ENCODE measurements at places on chromosomes 1 and 21.

- no peak for DNase-seq
Measured at GRCh38 chr1:40450495-40451237, 390 bp downstream of the ZFP69B start.

GRCh38 chr1:216224233-216224632 lies 199.0 kb downstream of the USH2A start:
- DNase-seq = no peak

GRCh38 chr1:78079580-78079979 lies 33.8 kb downstream of the GIPC2 start:
- DNase-seq = no peak

GRCh38 chr1:33099290-33100118 lies 18.6 kb downstream of the AZIN2 start:
- DNase-seq = no peak

DNA sequence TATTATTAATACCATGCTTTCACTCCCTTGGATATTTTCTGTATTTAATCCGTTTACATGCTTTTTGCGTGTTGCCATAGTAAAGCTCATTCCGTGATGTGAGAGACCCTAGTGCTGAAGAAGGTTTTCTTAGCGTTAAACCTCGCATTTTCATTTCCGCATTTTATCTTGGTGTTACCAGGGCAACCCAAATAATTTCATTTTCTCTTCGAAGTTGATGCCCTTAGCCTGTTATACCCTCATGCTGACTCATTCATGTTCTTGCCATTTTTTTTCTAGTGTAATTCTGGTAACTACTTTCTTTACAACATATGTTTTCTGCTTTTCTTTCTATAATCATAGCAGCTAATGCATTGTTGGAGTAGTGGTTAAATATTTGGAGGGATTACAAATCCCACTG lies 37.2 kb downstream of the LRRC8C start:
- DNase-seq = no peak

GRCh38 chr1:44662683-44663030 lies 11.6 kb downstream of the TMEM53 start:
- no peak for DNase-seq

DNA sequence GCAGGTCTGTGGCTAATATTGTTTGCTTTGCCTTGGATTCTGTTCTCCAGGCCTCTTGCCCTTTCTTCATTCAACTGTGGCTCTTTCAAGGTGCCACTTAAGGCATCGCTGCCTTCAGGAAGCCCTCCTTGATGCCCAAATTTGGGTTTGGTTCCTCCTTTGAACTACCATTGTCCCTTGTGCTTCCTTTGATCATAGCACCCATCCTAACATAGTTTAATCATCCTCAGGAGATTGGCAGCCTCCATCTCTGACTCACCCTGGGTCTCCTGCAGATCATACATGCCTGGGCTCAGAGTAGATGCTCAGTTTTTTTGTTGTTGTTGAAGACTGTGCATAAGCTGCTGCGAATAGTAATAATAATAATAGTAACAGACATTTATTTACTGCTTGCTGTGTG lies 54.4 kb upstream of the ACOT11 start:
- no peak for DNase-seq

GRCh38 chr1:174217787-174218574 lies 58.7 kb downstream of the RABGAP1L start:
- no peak for DNase-seq

DNA sequence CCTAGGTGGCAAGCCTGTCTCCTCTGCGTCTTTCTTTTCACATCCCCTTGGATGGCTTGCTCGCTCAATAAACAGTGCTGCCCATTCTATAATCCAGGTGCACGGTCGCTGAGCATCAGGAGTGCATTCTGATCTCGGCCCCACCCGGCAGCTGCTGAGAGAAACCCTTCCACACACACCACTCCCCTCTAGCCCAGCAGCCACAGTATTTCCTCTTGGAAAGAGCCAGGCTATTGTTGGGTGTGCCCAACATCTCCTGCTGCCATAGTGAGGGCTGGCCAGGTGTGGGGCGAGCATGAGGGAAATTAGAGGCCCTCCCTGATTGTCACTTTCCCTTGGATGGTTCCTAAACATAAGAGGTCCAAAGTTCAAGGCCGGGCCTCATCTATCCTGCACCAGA lies 24.7 kb downstream of the GPA33 start:
- no peak for DNase-seq

Measured in iPS DF 6.9 (cell line).